ENCODE measurements at places on chromosomes 12 and 14.
A peak's percentile ranks its signal among the peaks of the same experiment; 100 is the strongest.

DNA sequence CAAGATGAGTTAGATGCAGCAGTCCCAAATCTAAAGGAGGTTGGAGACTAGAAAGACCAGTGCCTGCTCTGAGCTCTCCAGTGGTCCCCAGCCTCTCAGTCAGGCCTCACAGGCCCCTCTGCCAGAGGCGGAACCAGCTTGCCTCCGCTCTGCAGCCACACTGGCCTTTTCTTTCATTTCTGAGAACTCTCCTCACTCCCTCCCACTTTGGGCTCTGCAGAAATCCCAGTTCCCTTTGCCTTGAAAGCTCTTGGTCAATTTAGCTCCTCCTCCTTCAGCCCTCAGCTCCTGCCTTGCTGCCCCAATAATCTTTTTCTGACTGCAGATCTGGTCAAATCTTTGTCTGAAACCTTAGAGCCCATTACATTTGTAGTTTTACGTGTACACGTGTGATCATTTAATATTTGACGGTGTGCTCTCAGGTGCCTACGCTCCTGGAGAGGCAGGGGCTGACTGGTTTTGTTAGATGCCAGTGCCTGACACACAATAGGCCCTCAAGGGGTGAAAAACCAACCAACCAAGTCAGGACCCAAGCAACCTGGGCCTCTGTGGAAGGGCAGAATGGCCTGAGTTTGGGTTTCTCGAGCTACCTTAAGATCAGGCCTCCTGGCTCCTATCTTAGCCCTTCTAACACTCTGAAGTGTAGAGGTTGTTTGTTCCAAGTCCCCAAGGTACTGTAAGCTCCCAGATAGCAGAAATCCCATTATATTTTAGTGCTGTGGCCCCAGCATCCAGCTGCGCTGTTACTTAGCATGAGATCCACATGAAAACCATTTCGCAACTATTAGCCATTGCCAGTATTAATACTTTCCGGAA, 1.1 kb upstream of the NUDT4 start:
- no peak for DNase-seq

DNA sequence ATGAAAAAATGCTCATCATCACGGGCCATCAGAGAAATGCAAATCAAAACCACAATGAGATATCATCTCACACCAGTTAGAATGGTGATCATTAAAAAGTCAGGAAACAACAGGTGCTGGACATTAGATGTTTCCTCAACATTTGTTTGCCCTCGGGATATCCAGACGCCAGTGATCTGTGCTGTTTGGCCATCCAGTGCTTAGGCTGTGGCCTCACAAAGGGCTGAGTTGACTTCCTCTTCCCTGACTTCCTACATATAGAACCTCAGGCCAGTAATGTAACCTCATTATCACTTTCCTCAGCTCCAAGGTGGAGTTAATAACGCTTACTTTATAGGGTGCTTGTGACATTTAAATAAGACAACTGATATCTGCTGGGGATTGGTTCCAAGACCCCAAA, 51.8 kb downstream of the SLC15A5 start:
- no peak for DNase-seq

- DNase-seq, result peak; percentile 43
Measured at GRCh38 chr12:57803319-57803893, 15.1 kb downstream of the AVIL start.

- no peak for DNase-seq
Measured at GRCh38 chr12:49264466-49264872, 413 bp upstream of the TUBA1C start.

GRCh38 chr14:96960598-96961116, 163.5 kb downstream of the VRK1 start:
- no peak for DNase-seq

GRCh38 chr12:46678426-46678825, 147.4 kb downstream of the SLC38A4 start:
- DNase-seq, result no peak

DNA sequence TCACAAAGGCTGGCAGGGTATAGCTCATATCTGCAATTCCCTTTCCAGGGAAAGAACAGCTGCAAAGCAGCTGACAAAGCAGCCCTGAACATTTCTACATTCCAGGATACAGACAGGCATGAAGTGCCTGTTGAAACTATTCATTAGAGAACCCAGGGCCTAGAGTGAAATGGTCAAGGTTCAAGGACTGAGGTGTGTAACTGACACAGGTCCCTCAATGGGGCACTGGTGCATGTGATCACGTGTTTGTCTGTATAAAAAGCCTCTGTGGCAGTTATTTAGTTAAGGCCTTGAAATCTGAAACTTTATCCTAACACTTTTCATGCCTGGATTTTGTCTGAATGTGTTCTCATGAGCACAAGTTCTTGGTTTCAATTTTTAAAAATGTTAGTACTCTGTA, 47.1 kb downstream of the GIT2 start:
- no peak for DNase-seq

- DNase-seq, result peak; percentile 81
Measured at GRCh38 chr12:48925304-48926011, at the start of gene FKBP11. TSS of gene FKBP11 (minus strand) at chr12:48925492. CDS start at chr12:48925428, 64 bp downstream.

GRCh38 chr12:49294804-49295081, 204 bp upstream of the PRPH start:
- DNase-seq, result no peak

- DNase-seq, result no peak
Measured at GRCh38 chr12:26987634-26988424, 26.4 kb downstream of the TM7SF3 start.

GRCh38 chr14:23126548-23127278, 7.7 kb upstream of the CEBPE start:
- no peak for DNase-seq

DNA sequence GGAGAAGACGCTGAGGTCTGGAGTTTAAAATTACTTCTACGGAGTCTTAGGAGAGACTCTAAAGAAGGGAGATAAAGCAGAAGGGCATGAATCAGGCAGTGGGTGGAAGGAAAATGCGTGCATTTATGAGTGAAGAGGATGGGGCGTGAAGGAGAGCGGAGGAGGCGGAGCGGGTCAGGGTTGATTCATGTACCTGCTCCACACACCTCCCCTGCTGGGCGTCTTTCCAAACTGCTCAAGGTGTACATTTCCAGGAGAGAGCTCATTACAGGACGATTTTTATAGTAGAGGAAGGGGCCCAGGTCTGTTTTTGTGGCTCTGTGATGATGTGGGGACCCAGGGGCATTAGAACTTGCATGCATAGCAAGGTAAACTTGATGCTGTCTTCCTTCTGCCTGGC, 65.0 kb upstream of the ASPG start:
- DNase-seq, result no peak

GRCh38 chr12:8048906-8049305, 16.4 kb downstream of the FOXJ2 start:
- no peak for DNase-seq

DNA sequence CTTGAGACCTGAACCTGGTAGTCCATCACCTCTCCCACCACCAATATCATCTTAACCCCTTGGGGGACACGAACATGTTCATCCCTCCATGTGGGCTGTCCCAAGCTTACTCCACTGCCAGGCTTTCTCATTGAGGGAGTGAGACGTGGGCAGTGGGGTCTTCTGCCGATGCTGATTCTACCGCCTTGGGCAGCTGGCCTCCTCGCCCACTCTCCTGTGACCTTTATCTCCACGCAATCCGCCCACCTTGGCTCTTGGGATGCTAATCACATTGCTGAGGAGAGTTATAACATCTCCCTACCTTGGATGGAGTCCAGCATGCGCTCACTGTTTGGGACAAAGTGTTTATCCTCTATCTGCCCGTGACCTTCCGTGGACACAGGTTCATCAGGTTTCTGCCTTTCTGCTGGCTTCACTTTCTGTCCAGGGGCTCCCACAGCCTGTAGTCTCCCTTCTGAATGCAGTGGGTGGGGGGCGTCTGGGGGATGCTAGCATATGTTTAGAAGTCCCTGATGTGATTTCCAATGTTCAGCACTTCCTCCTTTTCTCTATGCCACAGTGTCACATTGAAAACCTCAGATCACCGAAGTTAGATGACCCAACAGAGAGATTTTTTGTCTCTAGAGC, 53.2 kb upstream of the ESRRB start:
- no peak for DNase-seq

GRCh38 chr12:12810553-12811021, 2.6 kb upstream of the DDX47 start:
- no peak for DNase-seq

DNA sequence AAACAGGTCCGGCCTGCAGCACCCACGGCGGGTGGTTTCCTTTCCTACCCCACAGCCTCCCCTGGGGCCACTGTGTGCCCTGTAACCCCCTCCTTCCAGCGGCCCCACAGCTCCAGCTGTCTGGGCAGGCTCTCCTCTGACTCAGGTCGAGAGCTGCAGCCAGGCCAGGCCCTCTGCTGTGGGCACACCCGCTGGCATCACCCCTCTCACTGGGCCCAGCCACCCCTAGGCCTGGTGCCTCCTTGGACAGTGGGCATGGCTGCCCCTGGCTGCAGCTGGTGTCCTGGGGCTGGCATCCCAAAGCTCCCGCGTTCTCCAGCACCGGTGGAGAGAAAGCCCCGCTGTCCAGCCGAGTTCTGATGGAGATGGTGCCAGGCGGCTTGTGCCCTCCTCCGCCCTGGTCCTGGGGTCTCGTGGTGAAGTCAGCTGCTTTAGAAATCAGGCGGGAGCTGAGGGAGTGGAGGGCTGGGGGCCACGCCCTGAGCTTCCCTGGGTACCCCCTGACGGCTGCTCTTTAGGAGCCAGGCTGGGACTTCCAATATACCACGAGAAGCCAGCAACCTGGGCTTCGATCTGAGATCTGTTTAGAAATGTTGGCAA, 114.9 kb downstream of the KIF26A start:
- no peak for DNase-seq

- DNase-seq, result no peak
Measured at GRCh38 chr14:58275527-58276190, 22.7 kb upstream of the ARID4A start.

- DNase-seq, result no peak
Measured at GRCh38 chr12:53279283-53279869, 11.3 kb downstream of the ESPL1 start.

DNA sequence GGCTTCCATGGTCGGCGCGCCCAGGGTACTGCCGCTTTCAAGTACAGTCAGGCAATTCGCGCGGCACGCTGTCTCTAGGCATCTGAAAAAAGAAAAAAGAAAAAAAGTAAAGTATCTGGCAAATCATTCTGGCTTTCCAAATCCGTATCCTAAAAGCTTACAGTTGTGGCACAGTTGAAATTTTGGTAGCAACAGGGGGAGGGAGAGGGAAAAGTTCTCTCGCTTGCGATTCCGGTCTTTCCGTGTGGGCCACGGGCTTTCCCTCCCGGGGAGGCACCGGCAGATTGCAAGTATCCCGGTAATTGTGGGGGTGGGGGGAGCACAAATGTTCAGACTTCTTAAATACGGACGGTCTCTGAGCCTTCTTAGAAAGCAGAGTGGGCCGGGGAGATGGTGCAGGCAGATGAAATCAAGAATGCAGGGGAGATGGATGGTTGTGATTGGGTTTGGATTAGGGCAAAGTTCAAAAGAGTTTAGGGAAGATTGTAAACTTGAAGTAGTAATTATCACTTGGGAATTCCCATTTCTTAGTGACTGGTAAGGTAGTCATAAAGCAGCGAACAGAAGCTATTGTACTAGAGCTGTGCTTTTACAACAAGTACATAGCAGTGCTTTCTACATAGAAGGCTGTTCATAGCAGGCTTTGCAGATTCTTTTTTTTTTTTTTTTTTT, 1.2 kb downstream of the SOCS2 start:
- DNase-seq, result peak; percentile 32

DNA sequence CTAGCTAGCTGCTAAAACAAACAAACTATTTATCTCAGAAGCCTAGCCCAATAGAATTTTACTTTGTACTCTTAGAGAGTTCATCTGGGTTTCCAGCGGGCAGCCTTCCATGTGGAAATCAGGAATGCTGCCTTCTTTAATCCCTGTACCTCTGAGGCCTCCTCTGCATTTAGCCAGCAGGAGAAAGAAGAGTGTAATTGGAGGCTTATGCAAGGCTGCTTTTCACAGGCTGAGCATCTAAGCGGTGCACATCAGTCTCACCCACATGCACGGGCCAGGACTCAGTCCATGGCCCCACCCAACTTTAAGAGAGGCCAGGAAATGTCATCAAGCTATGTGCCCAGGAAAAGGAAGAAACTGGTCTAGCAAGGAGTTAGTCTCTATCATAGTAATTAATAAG, 14.0 kb upstream of the PTGDR start:
- DNase-seq, result no peak

DNA sequence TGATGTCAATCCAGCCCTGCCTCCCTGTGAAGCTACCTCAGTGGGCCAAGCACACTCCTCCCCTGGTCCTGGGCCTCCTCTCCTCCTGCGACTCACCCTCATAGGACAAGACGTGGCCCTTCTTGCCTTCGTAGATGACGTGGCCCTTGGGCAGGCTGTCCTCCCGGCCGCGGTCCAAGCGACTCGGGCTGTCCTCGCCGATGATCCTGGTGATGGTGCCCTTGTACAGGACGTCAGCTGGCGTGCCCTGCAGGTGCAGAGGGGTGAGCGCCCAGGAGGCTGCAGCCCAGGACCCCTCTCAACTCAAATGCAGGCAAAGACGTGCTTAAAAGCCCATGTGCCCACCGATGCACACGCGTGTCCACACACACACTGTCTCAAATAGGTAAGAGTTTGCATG, 55.6 kb downstream of the RFLNA start:
- DNase-seq, result no peak

GRCh38 chr14:56461276-56462275, 118.0 kb upstream of the TMEM260 start:
- DNase-seq, result no peak

DNA sequence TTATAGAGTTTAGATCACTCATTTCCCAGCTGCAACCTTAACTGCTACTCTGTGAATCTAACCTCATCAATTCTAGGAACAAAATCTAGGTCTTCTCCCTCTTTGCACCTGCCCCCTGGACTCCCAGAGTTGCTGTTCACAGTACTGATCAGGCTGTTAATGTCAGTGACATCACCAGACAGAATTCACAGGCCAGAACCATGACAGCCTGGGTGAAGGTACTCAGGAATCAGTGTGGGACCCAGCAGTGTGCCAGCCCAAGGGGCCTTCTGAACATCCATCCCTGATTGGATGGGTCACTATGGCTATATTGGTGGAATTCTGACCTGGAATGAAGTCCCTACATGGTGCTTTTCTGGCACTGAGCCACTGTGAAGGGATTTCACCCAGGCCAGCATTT, 72.8 kb downstream of the CLMN start:
- no peak for DNase-seq

- no peak for DNase-seq
Measured at GRCh38 chr12:24909667-24910066, 39.2 kb downstream of the BCAT1 start.

- DNase-seq, result no peak
Measured at GRCh38 chr12:47977046-47977771, 13.8 kb downstream of the TMEM106C start.

GRCh38 chr12:67710582-67710981, 62.0 kb downstream of the DYRK2 start:
- no peak for DNase-seq

DNA sequence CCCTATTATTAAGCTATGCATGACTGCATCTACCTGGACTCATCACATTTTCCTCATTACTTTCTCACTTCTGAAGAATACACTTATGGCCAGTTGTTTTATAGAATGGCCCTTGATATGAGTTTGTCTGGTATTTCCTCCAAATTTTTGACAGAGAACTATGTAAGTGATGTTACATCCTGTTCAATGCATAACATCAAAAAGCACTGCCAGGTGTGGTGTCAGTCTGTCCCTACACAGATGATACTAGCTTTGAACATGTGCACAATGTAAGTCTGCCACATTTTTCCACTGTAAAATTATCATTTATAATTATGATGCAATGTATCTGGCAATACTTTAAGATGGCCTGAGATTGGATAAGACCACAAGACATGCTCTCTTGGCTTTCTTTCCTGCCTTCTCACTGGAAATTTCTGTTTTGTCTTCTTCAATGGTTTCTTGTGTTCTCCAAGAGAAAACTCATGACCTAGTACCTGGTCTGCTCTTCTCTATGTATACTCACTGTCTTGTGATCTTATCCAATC, 28.3 kb downstream of the HEATR5A start:
- DNase-seq, result no peak

All from activated CD4-positive, alpha-beta memory T cell treated with anti-CD3 and anti-CD28 coated beads for 36 hours (primary cell).